Stimulated activated CD4-positive, alpha-beta T cell treated with anti-CD3 and anti-CD28 coated beads, TNF-alpha, amount 100 ng/mL, for 4 hours (primary cell): ENCODE measurements at places on chromosomes 6 and 20.

- DNase-seq = no peak
Observed at GRCh38 chr20:9498322-9498721, 16.1 kb upstream of the LAMP5 start.

DNA sequence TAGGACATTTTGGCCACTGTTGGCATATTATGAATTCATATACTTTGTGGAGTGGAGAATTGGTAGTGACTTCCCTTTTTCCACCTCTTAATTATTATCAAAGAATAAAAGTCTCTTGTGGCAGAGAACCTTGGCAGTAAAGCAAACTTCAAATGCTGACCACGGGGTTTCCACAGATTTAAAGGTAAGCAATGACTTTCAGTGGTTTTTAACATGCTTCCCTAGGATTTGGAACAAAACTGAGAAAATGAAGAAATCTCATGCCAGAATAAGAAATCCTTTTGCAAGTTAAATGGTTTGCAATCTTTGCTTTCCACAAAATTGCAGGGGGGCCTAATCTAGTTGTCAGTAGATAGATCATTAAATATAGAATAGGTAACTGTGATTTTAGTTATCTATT is 2.0 kb upstream of the SDC4 start:
- no peak for DNase-seq

DNA sequence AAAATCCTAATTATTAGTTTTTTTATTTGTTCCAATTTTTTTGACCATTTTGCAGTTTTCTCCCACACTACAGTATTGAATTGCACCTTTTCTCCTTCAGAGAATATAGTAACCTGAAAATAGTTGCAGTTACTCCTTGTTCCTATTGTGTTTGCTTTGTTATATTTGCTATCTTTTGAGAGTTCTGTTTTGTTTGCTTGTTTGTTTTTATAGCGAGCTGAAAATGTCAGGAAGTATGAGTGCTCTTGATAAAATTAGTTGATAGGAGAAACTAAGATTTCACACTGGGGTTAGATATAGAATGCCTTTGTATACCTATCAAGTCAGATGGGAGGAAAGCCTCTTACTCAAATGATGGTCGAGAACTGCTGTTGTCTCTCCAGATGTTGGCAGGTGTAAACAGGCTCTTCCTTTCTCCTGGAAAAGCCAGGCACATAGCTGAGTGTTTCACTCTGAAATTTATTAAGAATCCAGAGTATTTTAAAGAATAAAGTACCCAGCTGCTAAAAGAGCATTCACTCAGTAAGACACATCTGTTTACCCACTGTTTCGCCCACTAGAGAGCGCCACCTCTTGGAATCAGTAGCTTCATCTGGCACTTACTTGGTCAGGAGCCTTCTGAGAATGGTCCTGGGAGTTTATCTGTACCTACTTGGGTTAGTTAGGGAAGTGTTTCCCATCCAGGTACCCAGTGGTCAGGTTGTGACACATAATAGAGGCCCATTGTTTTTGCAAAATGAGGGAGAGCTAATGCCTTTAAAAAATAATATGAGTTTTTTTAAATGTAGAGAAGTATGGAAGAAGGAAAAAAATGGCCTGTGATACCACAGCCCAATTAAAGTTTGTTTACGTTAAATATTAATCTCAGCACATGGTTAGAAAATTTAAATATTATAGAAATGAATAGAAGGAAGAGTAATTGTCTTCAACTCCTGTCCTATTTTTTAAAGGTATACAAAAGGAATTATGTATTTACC is 11.2 kb downstream of the NT5DC1 start:
- DNase-seq = no peak

DNA sequence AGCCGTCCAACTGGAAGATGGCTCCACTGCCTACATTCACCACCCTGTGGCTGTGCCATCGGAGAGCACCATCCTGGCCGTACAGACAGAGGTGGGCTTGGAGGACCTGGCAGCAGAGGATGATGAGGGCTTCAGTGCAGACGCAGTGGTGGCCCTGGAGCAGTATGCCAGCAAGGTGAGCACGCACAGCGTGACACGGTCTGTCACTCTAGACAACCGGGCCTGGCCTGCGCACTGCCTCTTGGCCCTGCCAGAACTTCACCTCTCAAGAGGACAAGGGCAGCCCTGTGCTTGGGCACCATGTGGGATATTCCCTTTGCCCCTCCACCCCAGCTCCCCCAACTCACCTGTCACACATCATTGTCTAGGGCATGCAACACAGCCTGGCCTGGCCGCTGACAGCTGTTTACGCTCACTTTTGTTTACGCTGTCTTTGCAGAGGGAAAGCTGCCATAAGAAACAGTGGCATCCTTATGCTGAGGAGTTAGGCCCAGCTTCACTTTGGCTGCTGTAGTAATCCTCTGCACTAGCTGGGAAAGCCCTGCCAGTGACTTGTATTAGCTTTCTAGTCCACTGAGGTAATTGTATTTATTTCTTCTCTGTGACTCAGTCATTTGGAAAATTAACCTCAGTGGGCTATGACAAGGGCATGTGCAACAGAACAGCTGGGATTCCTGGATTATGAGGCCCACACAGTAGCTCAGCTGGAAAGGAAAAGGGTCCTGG is 9.8 kb upstream of the DEF6 start:
- DNase-seq = no peak

GRCh38 chr6:168724669-168725570 is 283.9 kb downstream of the SMOC2 start:
- DNase-seq = no peak

DNA sequence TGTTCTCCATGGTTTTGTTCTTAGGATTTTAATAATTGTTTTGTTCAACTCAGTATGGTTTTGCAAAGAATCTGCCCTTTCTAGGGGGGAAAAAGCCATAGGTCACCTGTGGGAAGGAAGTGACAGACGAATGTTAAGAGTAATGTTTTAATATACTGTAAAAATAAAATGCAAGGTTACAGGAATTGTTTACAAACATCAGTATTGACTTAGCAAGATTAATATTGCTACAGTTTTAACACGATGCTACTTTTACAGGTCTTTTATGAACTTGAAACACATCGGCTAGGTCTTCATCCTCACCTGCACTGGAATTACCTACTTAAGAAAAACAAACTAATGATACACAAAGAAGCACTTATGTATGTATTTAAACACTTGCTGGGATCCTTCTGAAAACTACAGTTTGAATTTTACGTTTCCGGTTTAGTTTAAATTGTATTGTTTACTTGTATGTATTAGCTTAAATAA is 1.7 kb upstream of the NKX2-4 start:
- DNase-seq = no peak

DNA sequence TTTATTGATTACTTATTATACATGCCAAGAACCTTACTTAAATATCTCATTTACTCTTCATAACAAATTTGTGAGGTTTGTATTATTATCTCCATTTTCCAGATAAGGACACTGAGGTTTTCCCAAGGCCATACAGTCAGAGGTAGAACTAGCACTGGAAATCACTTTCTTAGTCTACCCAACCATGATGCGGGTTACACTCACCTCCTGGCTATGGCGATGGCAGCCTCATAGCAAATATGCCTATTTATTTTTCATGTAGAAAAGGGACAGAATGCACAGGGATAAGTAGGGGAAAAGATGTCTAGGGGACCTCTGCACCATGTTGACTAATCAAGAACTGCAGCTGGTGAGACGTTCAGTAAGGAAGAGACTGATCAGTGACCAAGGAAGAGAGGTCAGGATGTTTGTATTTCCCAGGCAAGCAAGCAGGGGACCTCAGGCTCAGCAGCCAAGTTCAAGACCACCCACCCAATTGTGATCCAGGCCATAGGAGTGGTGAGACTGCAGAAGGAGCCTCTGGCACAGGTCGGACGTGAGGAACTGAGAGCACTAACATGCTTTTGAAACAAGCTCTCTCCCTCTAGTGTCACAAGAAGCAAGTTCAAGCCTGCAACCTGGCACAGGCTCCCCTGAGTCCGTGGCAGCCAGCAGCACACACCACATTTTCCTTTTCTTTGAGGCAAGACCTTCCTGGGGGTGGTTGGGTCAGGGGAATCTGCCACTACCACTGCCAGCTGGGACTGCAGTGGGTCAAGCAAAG is 97.8 kb downstream of the GMPR start:
- DNase-seq = no peak

DNA sequence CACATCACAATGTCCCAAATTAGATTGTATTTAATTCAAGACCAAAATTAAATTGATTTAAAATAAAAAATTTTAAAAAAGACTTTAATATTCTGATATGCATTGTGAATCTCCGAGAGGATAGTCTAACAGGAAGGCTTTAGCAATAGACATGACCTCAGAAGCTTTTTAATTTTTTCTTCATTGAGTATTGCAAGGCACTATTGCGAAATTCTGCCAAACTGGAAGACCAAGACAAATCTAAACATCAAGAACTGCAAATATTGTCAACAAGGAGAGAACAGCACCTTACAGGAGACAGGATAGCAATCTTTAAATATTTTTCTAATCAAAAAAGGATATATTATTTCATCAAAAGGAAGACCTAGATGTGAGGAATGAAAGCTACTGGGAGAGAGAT is 56.9 kb downstream of the BMP5 start:
- DNase-seq = no peak

DNA sequence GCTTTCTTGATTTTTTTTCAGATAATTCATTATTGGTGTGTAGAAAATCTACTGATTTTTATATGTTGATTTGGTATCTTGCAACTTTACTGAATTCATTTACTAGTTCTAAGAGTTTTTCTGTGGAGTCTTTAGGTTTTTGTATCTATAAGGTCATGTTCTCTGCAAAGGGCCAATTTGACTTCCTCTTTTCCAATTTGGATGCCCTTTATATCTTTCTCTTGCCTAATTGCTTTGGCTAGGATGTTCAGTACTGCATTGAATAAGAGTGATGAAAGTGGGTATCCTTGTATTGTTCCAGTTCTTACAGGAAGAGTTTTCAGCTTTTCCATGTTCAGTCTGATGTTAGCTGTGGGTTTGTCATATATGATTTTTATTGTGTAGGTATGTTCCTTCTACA is 14.4 kb upstream of the NKX2-4 start:
- no peak for DNase-seq

DNA sequence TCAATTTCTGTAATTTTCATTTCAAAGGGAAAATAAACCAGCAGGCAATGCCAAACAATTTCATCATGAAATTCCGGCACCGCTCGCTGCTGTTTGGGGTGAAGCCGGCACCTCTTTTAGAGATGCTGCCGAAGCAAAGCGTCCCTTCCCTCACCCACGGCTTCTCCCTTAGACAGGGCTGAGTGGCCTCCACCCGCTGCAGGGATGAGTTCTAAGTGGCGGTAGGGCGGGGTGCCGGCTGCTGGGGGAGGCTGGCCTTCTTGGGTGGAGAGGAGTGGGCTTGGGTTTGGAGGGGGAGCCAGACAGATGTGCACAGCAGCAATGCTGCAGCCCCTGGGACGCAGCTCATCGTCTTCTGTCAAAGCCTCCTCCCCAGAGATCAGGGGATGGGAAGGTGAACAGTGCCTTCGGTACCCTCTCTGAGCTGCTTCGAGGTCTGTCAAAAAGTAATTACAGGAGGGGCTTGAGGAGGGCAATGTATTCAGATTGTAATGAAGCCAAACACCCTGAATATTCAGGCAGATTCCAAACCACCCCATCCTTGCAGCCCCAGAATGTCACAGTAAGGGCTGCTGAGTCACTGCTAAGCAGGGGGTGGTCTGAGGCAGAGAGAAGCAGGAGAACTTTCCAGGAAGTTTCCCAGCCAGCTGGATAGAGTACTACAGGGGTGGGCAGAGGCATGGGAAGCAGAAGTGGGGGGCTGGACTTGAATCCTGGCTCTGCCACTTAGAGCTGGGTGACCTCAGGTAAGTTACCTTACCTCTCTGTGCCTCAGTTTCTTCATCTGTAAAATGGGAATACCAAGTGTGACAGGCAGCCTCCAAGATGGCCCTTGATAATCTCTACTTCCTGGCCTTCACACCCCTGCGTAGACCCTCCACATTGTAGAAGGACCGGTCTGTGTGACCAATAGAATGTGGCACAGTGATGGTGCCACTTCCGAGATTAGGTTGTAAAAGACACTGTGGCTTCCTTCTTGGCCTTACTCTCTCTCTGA is 96.6 kb downstream of the SULF2 start:
- no peak for DNase-seq

DNA sequence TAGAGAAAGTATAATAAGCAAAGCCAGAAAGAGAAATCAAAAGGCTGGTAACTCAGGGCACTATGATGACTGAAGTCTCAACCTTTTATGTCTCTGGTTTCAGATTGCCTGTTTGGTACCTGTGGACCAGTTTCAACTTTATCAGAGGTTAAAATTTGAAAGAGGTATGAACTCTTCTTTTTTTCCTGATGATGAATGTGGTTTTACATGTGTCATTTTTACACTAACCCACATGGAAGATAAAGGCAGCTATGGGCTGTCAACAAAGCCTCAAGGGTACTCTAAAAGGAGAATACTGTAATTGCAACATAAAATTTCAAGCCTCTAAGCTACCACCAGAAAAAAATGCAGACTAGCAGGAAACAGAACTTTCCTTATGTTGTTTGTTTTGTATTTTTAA is 52.4 kb downstream of the RNF144B start:
- DNase-seq = no peak

DNA sequence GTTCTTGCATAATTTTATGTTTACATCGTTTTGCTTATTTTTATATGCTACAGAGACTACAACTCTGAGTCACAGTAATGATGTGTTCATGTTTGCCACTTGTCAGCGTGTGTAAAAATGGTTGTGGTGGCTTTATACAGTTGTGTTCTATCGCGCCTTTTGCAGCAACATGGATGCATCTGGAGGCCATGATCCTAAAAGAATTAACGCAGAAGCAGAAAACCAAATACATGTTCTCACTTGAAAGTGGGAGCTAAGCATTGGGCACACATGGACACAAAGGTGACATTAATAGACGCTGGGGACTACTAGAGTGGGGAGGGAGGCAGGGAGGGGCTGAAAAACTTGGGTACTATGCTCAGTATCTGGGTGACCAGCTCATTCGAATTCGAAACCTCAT is 996 bp upstream of the SEC23B start:
- no peak for DNase-seq

GRCh38 chr6:135280375-135281136 is 99.4 kb downstream of the MYB start:
- DNase-seq = no peak

- DNase-seq = no peak
Observed at GRCh38 chr20:50068041-50068651, 44.8 kb downstream of the UBE2V1 start.

GRCh38 chr6:8278562-8278961 is 156.8 kb downstream of the SLC35B3 start:
- no peak for DNase-seq

DNA sequence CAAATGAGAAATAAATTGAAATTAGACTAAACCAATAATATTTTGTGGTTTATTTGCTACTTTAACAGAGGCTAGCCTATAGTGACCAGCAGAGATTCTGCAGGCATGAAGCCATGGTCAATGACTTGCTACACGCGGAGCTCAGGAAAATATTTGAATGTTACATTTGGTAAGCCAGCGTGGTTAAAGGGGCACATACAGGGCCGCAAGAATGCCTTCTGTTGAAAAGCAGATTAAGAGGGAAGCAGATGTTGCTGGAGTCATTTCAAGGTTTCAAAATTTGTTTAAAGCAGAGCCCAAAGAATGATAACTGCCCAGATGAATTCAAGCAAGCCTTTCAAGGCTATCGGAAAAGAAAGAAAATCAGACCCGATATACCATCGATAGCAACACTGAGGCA is 294.3 kb upstream of the MAN1A1 start:
- DNase-seq = no peak

- DNase-seq = no peak
Observed at GRCh38 chr20:18645851-18646250, 58.0 kb downstream of the DTD1 start.
